ENCODE measurements at places on chromosomes 11 and 22. TPM values are rescaled to one million over a fixed set of nuclear protein-coding genes. Genes with fewer than 3 reads are reported as not detected.

CRYBB3 gene
- total RNA-seq: not detected

OR4D6 gene
- total RNA-seq: not detected

PGR gene
- total RNA-seq: 2.2 TPM

MS4A3 gene
- not detected for total RNA-seq

OVCH2 gene
- 4.6 TPM for total RNA-seq

C11orf87 gene
- not detected for total RNA-seq

MUC2 gene
- total RNA-seq: not detected

ALG8 gene
- total RNA-seq: 39.7 TPM

TMPRSS6 gene
- not detected for total RNA-seq

RIN1 gene
- 7.1 TPM for total RNA-seq

EXPH5 gene
- total RNA-seq: 27.7 TPM

SAA4 gene
- 3.7 TPM for total RNA-seq

OR10S1 gene
- total RNA-seq: not detected

VWA5A gene
- 33.7 TPM for total RNA-seq

THY1 gene
- 130 TPM for total RNA-seq

AIFM3 gene
- total RNA-seq: 6.5 TPM

KCNK7 gene
- not detected for total RNA-seq

SHISAL1 gene
- total RNA-seq: 0.84 TPM

NXPE4 gene
- not detected for total RNA-seq

ARHGAP8 gene
- 23.4 TPM for total RNA-seq

CASP4 gene
- 103 TPM for total RNA-seq

WNT7B gene
- total RNA-seq: 7.2 TPM

DBX1 gene
- total RNA-seq: not detected

C11orf16 gene
- total RNA-seq: not detected

RAG1 gene
- 1.4 TPM for total RNA-seq

MS4A14 gene
- 4.1 TPM for total RNA-seq

ZNF280B gene
- 0.65 TPM for total RNA-seq

DEPDC5 gene
- total RNA-seq: 31.1 TPM

CASP1 gene
- 84.0 TPM for total RNA-seq

FJX1 gene
- 6.6 TPM for total RNA-seq

KCNK4 gene
- not detected for total RNA-seq

PRSS23 gene
- 149 TPM for total RNA-seq

FAM89B gene
- total RNA-seq: 47.1 TPM

CBX6 gene
- total RNA-seq: 80.0 TPM

FGF3 gene
- not detected for total RNA-seq

CREB3L1 gene
- total RNA-seq: 59.3 TPM

SERPING1 gene
- total RNA-seq: 329 TPM

MFNG gene
- 46.4 TPM for total RNA-seq

CDC42EP2 gene
- total RNA-seq: 11.6 TPM

FADS3 gene
- total RNA-seq: 71.4 TPM

C11orf65 gene
- 0.37 TPM for total RNA-seq

THAP7 gene
- total RNA-seq: 17.8 TPM

All from left lung (tissue), 14 donors.